Stimulated activated CD4-positive, alpha-beta T cell treated with anti-CD3 and anti-CD28 coated beads, Interleukin-1b, Interleukin-23, amount 100 ng/mL, for 24 hours (primary cell): ENCODE measurements at places on chromosomes 2 and 18.

GRCh38 chr2:117832332-117832731 is 17.8 kb downstream of the DDX18 start:
- no peak for DNase-seq

DNA sequence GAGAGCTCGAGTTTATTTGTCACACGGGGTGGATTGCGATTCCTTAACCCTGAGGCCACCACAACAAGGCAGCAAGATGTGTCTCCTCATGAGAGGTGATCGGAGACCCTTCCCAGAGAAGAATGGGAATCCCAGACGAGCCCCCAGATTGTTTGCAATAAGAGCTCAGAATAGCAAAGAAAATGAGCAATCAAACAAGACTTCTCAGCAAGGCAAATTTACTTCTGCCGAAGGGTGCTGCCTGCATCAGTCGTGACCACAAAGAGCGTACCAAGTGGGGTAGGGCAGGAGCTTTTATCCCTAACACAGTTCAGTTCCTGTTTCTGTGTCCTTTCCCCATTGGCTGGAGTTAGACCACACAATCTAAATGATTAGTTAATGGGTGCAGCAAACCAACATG is 237.5 kb upstream of the SYT4 start:
- DNase-seq = no peak

GRCh38 chr2:232315049-232315922 is 63.3 kb upstream of the ALPP start:
- peak; percentile 54 for DNase-seq

DNA sequence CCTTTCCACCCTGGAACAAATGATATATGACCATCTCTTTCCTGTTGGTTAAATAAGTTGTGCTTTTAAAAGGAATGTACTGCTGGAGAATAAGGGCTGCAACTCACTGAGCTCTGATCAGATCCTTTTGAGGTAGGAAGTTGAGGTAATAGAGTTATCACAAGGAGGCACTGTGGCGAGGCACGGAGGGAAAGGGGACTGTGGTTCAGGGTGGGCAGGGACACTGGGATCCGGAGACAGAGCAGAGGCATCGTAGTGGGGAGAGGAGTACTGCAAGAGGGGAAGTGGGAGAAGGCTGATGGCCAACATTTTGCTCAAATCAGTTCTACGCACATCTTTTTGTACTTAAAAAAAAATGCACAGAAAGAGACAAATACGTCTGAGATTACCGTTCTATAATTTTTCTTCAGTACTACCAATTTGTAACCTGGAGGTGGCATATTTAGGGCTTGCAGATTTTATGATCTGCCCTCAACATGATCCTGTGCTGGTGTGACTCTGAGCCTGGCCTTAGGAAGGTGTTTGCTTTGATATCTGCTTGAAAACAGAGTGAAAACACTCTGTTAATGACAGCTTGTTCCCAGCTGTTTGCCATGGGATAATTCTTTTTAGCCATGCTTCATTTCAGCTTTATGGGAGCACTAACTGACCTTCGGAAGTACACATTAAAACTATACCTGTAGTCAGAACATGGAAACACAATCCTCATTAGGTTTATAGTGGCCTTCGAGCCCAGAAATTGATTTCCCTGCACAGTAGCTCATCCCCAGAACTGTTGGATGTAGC is 168.1 kb downstream of the KCNE4 start:
- DNase-seq = no peak

GRCh38 chr2:196170213-196170605 is 1.2 kb downstream of the STK17B start:
- DNase-seq = peak; percentile 32

GRCh38 chr2:133718688-133719201 is 150.5 kb upstream of the NCKAP5 start:
- no peak for DNase-seq

DNA sequence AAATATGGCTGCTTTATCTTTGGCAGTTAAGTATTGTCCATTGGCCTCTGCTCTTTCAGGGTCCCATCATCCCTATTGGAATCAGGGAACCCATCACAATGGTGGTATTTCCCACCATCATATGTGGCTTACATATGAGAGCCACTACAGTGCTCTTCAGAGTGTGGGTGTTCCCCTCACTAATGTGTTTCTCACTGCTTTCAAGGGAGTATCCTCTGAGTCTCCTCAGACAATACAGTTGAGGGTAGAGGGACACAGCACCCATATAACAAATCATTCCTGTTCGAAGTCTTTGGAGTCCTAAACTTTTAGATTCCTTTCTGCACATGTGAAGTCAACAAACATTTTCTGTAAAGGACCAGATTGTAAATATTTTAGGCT is 48.8 kb upstream of the DNAJC10 start:
- no peak for DNase-seq

GRCh38 chr18:71995904-71996465 is 548.2 kb downstream of the CBLN2 start:
- no peak for DNase-seq

DNA sequence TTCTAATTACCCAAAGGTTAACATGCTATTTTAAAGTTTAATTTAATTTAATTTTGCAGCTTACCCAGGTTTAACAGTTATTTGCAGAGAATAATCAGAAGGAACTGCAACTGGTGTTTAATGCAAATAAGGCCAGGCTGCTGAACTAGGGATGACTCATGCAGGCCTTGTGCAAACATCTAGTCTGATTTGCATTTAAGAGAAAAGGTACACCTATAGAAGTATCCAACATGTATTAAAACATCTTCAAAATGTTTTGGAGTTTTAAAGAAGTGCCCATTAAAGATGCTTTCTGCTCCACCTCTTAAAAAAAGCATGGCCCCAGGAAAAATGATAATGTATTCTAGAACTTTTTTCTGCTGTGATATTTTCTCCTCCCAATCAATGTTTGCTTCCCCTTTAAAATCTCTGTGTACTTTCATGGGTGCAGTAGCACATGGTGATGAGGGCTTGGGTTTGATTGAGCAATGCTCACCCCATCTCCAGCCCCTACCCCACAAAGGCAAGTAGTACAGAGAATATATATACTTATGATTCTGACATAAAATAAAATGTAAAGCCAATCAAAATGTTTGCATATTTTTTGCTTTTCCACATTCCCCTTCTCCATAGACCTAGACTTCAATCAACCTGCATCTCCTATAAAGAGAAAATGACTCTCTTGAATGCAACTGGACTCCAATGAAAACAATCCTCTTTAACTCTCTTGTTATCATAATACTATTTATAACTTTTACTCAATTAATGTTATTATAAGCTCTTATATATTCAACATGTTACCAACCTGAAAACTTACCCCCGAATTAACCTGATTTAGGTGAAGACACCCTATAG is 54.1 kb downstream of the ATP8B1 start:
- no peak for DNase-seq

DNA sequence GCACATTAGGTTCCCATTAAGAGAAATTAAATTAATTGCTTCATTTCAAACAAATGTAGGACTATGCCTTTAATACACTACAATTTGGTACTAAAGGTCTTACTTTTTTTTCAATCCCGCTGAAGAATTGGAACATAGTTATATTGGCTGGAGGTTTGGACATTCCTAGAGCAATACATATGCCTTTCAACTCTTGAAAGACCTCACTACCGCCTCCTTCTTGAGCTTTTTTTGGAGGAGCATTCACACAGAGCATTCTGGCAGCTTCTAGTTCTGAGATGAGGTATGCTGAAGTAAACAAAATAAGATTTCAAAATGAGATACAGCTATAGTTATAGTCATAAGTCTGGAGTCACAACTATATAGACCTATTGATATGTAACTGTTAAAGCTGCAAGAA is 10.9 kb downstream of the FAM98A start:
- no peak for DNase-seq

GRCh38 chr2:55556809-55557208 is 37.3 kb downstream of the CFAP36 start:
- DNase-seq = no peak

GRCh38 chr18:41024792-41025191 is 930.2 kb upstream of the PIK3C3 start:
- DNase-seq = no peak

DNA sequence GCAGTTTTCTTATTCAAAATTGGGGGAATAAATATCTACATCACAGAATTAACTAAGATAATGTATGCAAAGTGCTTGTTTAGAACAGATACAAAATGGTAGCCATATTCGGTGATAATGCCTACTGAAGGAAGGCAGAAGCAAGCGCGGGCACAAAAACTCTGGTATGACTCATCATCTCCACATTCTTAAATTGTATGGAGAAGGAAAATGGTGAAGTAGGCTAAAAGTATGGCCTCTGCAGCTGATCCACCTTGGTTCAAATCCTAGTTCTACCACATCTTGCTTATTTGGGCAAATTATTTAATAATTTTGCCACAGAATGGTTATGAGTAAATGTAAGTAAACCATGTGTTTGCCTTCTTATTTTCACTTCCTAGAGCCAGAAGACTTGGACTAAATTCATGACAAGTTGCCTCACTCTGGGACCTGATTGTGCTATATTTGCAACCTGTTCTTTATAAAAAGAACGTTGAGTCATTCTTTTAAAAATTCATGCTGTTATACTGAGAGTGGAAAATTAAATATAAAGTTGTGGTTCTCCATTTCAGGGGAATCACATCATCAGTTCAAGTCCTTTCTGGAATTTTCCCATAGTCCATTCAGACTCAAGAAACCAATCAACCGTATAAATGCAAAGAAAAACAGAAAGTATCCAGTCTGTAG is 9.0 kb upstream of the CDK15 start:
- no peak for DNase-seq

DNA sequence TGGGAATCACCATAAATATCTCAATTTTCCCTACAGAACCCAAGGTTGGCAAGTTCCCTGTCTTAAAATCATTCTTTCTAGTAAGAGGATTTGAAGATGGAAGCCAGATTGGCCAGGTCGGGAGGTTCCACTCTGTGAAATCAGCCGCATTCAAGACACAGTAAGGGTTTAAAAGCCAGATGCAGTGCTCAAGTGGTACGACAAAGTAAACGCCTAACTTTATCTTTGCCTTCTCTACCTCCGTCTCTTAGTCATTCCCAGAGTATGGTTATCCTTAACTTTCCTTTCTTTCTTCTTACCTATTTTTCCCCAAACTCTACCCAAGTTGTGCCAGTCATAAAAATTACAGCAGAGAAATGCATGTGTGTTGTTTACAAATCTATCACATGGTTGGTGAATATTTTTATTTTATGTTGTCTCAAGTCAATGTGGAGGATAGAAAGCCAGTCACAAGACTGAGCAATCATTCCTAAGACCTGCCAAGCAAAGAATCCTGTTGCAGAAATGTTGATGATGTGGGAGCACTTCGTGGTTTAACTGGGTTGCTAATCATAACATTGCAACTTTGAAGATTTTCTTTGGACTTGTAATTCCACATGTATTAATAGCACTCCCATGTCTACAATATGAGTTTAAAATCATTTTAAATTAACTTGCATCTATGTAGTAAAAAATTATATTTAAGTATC is 62.6 kb downstream of the SLC40A1 start:
- DNase-seq = no peak

DNA sequence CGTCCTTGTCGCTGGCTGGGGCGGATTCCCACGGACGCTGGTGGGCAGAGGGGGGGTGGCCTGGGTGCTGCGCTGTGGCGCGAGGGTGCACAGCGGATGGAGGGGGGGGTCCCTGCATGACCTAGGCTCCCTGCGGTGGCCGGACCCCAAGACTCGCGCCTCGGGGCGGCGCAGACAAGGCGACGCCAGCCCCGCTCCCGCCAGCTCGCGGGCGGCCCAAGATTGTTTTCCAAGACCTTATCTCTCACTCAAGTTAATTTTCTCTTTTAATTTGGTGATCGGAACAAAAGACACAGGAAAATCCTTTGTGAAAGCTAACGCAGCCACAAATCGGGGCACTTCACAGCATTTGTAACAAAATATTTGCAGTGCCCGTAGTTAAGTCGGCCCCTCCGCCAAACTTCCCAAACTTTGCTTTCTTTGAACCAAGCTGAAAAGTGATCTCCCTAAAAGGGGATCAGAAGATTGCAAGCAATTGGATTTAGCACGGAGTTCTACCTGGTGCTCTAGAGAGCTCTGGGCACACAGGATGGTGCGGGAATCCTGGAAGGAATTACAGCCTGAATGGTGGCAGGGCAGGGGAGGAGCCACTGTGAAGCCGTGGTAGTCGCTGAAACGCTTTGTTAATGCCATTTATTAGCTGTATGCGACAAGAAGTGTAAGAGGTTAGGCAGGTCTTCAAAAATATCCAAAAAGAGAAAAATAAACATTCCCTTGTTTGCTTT is 4.8 kb upstream of the ID2 start:
- DNase-seq = no peak

GRCh38 chr2:187299122-187299906 is 148.7 kb downstream of the CALCRL start:
- DNase-seq = no peak

GRCh38 chr2:109372614-109373013 is 241.2 kb downstream of the SEPTIN10 start:
- no peak for DNase-seq

DNA sequence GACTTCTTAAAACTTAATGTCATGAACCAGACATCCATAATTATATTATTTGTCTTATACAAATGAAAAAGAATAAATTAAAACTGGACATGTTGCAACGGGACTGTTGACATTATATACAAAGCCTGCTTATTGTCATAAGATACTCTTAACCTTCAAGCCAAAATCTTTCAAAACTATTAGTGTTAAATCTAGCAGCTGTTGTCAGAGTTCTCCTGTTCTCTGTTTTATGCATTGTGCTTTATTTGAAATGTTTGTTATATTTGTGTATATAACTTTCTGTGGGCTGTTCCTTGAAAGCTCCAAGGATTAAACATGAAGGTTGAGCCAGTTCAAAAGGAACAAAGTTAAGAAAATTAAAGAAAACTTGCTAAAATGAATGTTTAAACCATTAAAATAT is 335.5 kb upstream of the NT5C1B start:
- DNase-seq = no peak

- no peak for DNase-seq
Measured at GRCh38 chr18:43161528-43161927, 46.0 kb upstream of the RIT2 start.

DNA sequence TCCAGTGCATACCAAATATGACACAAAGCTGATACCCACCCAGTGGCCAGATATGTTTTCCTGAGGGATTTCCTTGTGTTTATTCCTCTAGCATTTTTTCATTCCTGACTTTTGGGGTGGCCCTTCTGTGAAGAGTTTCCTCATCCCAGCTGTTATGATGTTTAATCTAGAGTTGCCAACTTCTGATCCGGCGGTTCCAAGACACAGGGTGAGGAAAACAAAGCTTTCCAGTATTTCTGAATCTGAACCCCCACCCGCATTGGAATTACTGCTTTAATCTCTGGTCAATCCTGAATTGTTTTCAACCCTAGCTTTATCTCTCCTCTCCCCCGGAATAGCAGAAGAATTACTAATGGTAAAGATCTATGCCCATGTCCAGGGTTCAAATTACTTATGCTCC is 39.2 kb upstream of the PNPT1 start:
- no peak for DNase-seq

- no peak for DNase-seq
Measured at GRCh38 chr2:235689427-235689853, 195.6 kb downstream of the AGAP1 start.

GRCh38 chr2:168253379-168253778 is 6.0 kb upstream of the STK39 start:
- no peak for DNase-seq
